ENCODE measurements at places on chromosomes 3 and 15. TPM values are rescaled to one million over a fixed set of nuclear protein-coding genes. Genes with fewer than 3 reads are reported as not detected.

Gene MNS1
- total RNA-seq = 0.85 TPM

Gene IL5RA
- total RNA-seq = not detected

Gene GOLGA6B
- not detected for total RNA-seq

Gene CELF6
- total RNA-seq = not detected

Gene PLIN1
- total RNA-seq = 0.07 TPM

Gene XYLB
- 2.6 TPM for total RNA-seq

Gene ARPP21
- not detected for total RNA-seq

Gene INSYN1
- 6.9 TPM for total RNA-seq

Gene TGM5
- 0.92 TPM for total RNA-seq

Gene CRYGS
- 0.23 TPM for total RNA-seq

Gene SEMA5B
- total RNA-seq = 0.37 TPM

Gene DYNLT2B
- 25.3 TPM for total RNA-seq

Gene MESP2
- total RNA-seq = 0.42 TPM

Gene CFAP100
- total RNA-seq = not detected

Gene RHO
- total RNA-seq = not detected

Gene ZNF502
- 1.7 TPM for total RNA-seq

Gene ACTC1
- total RNA-seq = not detected

Gene GNAT1
- 0.35 TPM for total RNA-seq

Gene DPPA2
- not detected for total RNA-seq

Gene NAALADL2
- 0.23 TPM for total RNA-seq

Gene CCDC54
- total RNA-seq = not detected

Gene TRPM1
- 0.07 TPM for total RNA-seq

Gene TAGLN3
- total RNA-seq = 6.4 TPM

Gene ADAMTSL3
- 0.65 TPM for total RNA-seq

Gene HDDC3
- total RNA-seq = 20.0 TPM

Gene KBTBD12
- total RNA-seq = not detected

Gene TUSC7
- not detected for total RNA-seq
